ENCODE measurements at places on chromosomes 7 and 10.

DNA sequence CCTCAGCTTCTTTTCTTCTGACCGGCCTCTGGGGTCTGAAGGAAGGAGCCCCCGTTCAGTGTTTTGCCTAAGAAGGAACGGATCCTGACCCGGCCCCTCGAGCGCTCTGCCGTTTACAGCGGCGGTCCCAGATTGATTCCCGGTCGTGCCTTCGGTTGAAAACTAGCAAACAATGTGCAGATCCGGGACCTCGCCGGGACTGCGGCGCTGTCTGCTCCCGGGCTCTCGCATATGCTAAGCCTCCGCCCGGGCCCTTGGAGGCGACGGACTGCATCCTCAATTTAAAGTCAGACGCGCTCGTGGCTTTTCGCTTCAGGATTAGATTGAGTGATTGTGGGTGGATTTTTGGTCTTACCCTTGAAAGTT, 559 bp downstream of the DBF4 start:
- peak; percentile 74 for DNase-seq

DNA sequence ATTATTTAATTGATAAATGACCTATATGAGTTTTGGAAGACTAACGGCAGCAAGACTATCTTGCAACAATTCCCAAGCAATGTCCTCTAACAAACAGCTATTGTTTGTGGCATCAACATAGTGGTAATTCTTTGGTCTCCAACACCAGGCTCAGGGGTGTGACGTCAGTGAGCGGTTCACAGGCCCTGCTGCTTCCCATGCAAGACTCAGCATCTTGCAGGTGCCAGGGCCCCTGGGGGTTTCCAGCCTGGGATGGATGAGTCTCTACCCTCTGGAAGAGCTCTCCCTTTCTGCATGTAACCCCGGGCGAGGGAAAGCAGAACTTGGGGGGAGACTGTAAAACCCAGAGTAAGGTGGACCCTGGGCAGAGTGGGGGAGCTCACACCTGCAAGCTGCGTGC, 164.7 kb downstream of the ACTR3B start:
- DNase-seq, result no peak

DNA sequence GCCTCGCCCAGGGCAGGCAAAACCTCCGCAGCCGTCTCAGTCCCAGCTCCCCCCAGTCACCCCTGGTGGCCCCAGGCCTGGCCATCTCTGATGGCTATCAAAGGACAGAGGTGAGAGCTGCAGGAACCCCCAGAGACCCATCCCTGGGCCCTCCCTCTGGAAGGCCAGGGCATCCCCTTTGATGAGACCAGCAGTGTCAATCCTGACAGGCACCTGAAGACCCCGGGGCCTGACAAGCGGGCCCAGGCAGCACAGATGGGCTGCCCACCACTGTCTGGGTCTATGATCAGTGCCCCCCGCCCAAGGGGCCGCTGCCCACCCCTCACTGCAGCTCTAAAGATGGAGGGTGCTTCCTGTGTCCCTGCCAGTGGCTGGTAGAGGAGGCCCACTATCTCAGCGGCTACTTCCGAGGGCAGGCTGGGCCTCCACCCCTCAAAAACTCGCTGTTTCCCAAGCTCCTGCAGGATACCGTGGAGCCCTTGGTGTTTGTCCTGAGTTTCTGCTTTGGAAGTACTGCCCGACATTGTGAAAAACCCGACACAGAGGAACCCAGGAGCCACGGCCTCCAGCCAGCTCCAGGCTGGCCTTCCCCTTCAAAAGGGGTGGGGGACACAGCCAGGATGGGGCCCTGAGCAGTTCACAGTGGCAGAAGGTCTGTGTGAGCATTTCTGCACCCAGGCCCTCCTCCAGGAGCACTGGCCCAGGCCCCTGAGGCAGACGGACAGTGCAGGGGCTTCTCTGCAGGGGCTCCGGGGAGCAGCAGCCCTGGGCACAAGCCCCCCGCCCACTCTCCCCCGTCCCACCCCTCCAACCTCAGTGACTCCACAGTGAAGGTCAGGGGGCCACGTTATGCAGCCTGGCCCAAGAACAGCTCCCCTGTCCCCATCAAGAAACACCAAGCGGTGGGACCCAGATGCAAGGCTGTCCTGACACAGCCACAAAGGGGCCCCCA, 99.2 kb downstream of the PDGFA start:
- no peak for DNase-seq

GRCh38 chr7:133829336-133829897, 297.7 kb upstream of the LRGUK start:
- no peak for DNase-seq

- DNase-seq, result no peak
Observed at GRCh38 chr10:119940487-119940886, 48.0 kb downstream of the SEC23IP start.

GRCh38 chr10:131876508-131876907, 24.3 kb upstream of the PPP2R2D start:
- DNase-seq, result no peak

- peak; percentile 57 for DNase-seq
Observed at GRCh38 chr7:141387521-141388217, 163.5 kb upstream of the AGK start.

- DNase-seq, result peak; percentile 36
Observed at GRCh38 chr7:17304926-17305325, 6.5 kb downstream of the AHR start.

DNA sequence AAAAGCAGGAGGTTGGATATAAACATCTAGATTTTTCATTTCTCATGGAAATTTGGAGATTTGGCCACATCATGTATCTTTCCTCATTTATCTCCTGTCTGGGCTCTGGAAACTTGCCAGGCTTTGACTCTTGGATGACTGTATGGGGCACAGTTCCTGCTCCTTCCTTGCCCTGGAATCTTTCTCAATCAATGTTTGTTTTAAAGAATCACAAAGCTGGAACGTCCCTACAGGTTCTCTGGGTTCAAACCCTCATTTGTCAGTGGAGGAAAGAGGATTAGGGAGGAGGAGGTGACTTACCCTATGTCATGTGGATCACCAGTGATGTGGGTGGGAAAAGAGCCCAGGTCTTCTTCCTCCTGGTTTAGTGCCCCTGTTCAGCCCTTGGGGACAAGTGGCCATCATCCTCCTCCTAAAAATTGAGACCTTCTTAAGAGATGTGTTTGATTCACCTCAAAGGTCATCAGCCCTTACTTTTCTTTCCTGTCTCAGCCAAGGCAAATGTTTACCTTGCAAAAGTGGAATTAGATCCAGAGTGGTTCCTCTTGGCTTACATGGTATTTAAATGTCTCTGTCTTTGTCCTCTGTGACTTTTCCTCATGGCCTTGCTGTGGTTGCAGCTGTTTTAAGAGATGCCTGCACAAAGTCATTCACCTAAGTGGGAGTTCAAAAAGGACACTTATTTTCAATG, 38.8 kb upstream of the PDZD8 start:
- DNase-seq, result no peak

- no peak for DNase-seq
Observed at GRCh38 chr10:50596897-50597296, 26.9 kb downstream of the SGMS1 start.

DNA sequence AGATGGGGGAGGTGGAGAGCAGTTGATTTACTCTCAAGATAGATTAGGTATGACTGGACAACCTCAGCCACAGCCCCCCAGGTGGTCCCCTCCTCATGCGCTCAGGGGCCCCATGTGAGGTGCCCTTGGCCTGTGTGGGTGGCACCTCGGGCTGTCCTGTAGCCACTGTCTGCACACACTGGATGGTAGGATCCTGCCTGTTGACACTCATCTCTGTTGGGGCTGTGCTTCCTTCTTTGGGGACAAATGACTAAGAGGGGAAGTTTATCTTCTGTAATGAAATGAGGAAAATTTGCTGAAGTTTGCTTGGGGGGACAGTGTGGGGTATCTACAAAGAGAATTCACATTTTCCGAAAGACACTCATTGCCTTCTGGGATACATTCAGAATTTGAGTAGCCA, 53.6 kb upstream of the ANTXRL start:
- DNase-seq, result no peak

- DNase-seq, result peak; percentile 65
Observed at GRCh38 chr7:151626422-151627115, 106.9 kb upstream of the RHEB start.

DNA sequence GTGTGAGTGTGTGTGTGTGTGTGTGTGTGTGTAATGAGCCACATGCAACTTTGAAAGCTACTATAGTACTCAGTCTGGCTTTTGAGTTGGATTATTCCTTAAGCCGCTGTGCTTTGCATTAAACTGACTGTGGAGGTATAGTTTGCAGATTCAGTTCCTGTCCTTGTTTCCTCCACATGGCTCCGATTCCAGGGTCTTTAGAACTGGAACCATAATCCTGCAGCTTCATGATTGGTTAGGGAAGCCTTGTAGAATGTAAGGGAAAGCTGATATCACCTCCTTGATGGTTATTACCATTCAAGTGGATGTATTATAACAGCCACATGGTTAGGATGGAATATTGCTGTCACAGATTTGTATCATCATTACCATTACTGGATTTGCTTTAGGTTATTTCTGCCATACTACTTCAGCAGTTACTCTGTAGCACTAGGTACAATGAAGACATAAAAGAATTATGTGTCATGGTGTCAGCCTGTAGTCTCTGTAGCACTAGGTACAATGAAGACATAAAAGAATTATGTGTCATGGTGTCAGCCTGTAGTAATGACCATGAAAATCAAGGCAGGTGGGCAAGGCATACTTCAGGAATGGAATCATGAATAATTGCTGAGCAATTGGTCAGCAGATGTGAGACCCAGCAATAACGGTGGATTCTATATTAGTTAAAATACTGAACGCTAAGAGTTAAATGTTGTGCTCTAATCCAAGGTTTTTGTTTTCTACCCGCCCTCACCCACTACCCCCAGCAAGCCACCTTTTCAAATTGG, 275.1 kb upstream of the FZD1 start:
- DNase-seq, result peak; percentile 63

DNA sequence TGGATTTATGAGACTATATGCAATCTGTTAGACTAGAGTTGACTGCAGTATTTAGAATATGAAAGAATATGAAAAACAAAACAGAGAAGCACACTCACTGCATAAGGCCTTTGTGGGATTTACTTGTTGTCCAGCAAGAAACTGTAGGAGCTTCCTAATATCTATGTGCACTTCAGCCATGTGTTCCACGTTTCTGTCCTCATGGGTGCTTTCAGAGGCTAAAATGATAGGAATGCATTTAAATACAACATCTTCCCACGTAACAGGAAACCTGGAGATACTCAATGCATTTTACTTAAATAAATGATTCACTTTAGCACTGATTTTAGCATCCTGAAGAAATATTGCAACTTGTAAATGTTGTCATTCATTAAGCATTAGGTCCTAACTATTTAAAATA, 11.7 kb downstream of the HUS1 start:
- DNase-seq, result no peak

- DNase-seq, result no peak
Observed at GRCh38 chr7:118006979-118007378, 133.7 kb upstream of the CTTNBP2 start.

GRCh38 chr7:16071246-16071857, 350.0 kb downstream of the CRPPA start:
- DNase-seq, result peak; percentile 67

All from NCI-H146 (cell line).